Progenitor cell of endocrine pancreas (in vitro differentiated cells): ENCODE measurements at places on chromosomes 7 and 10.
A peak's percentile ranks its signal among the peaks of the same experiment; 100 is the strongest.

- no peak for DNase-seq
These were observed 15.6 kb downstream of the FAM107B start for GRCh38 chr10:14758994-14759664.

DNA sequence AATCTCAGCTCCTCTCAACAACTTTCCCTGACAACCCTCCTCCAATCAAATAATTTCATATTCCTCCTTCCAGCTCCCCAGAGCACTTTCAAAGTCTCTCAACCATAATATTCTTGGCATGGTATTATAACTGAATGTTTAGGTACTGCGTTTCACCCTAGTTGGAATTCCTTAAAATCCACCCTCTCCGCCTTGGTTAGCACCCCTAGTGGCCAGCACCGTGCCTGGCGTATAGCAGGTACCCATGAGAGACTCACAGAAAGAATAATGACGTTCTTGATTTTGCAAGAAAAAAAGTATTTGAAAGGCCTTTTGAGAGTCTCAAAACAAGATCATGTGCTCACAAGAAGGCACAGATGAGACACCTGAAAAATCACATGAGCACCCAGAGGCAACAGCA lies 50.9 kb downstream of the GLI3 start:
- DNase-seq, result no peak

- no peak for DNase-seq
These were observed 56.3 kb downstream of the MTERF1 start for GRCh38 chr7:91824201-91824600.

- DNase-seq, result no peak
These were observed 81.3 kb downstream of the ITGB8 start for GRCh38 chr7:20412032-20412431.

DNA sequence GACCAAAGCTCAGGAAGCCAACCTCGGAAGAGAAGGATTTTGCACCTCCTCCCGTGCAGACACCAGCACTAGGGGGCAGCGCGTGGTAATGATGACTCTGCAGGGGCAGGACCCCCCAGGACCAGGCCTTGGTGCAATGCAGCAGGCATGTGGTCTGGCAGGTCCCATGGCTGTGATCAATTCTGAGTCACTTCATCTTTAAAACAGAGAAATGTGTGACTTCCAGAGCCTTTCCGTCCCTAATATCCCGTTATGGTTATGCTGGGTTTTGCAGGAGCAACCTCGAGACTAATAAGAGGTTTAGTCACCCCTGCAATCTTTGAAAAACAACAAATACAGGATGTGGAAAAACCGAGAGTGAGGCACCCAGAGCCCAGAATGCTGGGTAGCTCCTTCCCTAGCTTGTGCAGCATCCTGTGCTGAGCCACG lies 30.2 kb upstream of the GJD4 start:
- DNase-seq, result no peak

DNA sequence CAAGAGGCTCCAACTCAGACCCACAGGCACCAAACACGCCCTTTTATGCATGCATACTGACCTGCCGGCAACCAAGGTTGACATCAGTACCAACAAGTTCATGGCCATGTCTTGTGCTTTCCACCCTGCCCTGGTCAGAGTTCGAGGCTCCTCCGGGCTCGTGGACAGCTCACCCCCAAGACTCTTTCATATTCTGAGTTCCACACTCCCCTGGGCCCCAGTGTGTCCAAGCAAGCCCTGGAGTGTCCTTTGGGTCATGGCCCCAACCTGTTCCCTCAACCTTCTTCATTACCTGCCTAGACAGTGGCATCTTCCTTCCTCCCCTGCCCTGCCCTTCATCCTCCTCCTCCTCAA lies 40.5 kb downstream of the HIF1AN start:
- no peak for DNase-seq

GRCh38 chr10:4144817-4145216 lies 359.8 kb upstream of the KLF6 start:
- DNase-seq, result no peak

- no peak for DNase-seq
These were observed 64.6 kb downstream of the GSAP start for GRCh38 chr7:77351539-77352004.

GRCh38 chr7:35492451-35493175 lies 202.3 kb downstream of the HERPUD2 start:
- no peak for DNase-seq

GRCh38 chr10:123847686-123848432 lies 43.7 kb downstream of the CPXM2 start:
- DNase-seq, result no peak

GRCh38 chr7:69775231-69775771 lies 177.0 kb downstream of the AUTS2 start:
- no peak for DNase-seq

DNA sequence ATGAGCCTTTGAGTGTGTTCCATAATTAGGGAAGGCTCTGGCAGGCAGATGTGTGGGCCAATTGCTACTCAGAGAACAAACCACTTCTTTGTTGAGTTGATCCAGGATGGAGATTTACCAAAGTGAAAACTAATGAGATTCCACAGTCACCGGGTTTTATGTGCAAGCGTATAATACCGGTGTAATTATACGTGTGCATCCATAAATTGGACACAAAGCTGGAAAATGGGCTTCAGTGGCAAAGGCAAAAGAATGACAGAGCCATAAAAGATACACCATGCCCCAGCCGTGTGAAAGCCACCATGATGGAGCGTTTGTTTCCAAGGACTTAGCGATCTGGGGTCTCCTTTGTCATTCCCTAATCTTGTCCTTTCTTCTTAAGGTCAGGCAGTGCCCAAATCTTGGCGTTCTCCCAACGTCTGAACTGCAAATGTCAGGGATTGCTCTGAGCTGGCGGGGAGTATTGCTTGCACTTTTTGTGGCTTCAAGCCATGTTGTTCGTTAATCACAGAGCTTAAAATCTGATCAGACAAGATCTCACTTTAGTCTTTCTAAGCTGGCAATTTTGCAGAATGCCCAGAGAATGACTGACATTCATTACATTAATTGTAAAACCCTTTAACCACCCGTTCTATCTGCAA lies 70.1 kb downstream of the NPTX2 start:
- DNase-seq, result no peak

- DNase-seq, result no peak
These were observed 196.9 kb upstream of the CDCA7L start for GRCh38 chr7:22142572-22142971.

GRCh38 chr7:136030330-136030729 lies 53.2 kb upstream of the MTPN start:
- DNase-seq, result no peak

- peak; percentile 51 for DNase-seq
These were observed 73.3 kb downstream of the PRPF18 start for GRCh38 chr10:13659887-13660550.

GRCh38 chr7:102404005-102404861 lies 8.1 kb downstream of the PRKRIP1 start:
- DNase-seq, result no peak

GRCh38 chr7:100577507-100577906 lies 3.8 kb upstream of the SAP25 start:
- no peak for DNase-seq

- DNase-seq, result no peak
These were observed 489.0 kb downstream of the GATA3 start for GRCh38 chr10:8543361-8544056.

GRCh38 chr7:23165316-23165715 lies 16.5 kb upstream of the NUP42 start:
- DNase-seq, result no peak

DNA sequence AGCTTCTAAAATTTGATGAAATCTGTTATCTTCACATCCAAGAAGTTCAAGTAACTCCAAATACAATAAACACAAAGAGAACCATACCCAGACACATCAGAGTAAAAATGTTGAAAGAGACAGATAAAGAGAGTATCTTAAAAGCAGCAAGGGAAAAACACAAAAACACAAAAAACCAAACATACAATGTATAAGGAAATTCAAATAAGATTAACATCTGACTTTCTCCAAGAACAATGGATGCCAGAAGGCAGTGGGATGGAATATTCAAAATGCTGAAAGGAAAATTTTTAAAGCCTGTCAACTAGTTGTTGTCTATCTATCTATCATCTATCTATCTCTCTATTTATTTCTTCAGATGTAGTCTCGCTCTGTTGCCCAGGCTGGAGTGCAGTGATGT lies 72.4 kb upstream of the MKLN1 start:
- no peak for DNase-seq

GRCh38 chr10:29119374-29119773 lies 169.5 kb upstream of the LYZL1 start:
- peak; percentile 34 for DNase-seq

- DNase-seq, result no peak
These were observed 72.3 kb downstream of the TLL2 start for GRCh38 chr10:96441322-96441885.
